ENCODE measurements at places on chromosomes 12 and 14.

DNA sequence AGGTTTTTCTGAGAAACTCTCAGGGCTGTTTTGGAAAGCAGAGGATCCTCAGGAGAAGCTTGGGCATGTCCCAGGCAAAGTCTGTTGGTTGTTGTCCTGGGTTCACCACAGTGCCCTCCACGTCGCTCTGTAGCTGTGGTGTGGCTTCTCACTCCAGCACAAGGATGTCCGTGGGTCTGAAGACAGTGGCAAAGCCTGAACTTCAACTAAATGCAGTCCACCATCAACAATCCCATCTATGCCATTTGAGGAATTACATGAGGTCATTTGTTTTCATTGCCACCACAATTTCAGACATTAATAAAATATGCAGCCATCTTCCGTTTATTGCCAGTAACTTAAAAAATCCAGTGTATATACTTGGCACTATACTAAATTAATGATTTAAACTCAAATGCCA lies 272.1 kb downstream of the LRIG3 start:
- DNase-seq = no peak

DNA sequence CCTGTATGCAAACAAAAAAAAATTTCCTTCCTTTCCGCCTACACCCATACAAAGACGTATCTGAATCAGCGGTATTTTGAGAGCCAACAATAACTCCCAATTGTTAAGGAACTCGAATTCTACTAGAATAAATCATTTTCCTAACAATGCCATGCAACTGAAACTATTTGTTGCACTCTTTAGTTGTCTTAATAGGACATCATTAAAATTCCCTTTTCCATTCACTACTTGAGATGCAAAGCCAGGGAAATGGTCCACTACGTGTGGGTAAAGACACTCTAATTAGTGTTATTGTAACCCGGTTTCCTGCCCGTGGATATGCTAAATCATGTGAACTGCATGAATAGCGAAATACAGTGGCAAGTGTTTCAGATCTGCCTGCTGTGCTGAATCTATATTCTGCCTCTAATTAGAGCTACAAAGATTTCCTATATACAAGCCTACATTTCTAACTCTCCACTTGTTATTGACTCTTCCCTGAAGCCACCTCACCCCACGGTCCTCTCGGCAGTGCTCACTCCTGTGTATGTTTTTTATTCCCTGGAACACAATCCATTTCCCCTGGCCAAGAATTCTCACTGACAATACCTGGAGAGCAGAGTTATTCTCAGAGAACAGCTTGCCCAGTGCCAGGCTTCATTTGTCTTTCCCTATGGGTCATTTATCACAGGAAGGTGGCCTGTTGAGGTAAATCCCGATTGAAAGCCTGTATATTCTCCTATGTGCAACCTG lies 168.3 kb downstream of the PAWR start:
- no peak for DNase-seq

GRCh38 chr14:91142214-91142668 lies 28.4 kb downstream of the DGLUCY start:
- peak; percentile 8 for DNase-seq

GRCh38 chr12:50351120-50352043 lies 45.0 kb downstream of the FAM186A start:
- DNase-seq = no peak

GRCh38 chr12:45547822-45548221 lies 181.7 kb upstream of the ARID2 start:
- no peak for DNase-seq

GRCh38 chr12:13000925-13001774 lies 1.1 kb upstream of the HEBP1 start:
- DNase-seq = peak; percentile 44

DNA sequence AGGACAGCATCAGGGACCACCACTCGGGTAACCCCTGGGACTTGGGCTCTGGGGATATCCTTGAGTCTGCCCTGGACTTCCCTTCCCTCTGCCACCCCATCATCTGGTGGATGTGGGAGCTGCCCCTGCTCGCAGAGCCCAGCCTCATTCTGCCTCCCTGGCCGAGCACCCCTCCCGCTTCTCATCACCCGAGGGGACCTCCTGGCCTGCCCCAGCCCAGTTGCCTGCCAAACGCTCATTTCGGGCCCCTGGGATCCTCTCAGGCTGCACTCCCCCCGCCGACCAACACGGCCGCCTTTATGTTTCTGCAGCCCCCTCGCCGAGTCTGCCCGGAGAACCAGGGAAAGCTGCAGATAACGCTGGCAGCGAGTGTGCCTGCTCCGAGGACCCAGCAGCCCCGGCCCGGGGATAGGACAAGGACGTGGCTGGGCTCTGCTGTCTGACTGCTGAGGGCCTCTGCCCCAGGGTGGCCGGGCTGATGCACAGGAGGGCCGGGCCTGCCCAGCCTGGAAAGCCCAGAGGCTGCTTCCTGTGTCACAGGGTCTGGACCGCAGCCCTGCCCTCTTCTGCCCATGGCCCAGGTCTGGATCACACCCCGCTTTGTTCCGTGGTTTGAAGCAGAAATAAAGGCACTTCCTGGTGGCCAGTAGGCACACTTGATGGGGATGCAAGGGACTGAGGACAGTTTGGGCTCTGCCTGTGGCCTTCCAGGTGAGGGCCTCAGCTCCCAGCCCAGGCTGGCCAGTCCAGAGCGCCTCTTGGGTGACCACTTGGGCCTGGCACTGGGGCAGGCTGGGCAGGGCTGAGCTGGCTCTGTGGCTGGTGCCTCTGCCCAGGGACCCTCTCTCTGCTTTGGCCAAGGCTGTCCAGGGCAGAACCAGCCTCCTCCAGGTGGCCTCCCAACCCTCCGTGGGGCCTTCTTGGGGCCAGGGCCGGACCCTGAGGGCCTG lies 4.9 kb upstream of the EXOC3L4 start:
- no peak for DNase-seq

DNA sequence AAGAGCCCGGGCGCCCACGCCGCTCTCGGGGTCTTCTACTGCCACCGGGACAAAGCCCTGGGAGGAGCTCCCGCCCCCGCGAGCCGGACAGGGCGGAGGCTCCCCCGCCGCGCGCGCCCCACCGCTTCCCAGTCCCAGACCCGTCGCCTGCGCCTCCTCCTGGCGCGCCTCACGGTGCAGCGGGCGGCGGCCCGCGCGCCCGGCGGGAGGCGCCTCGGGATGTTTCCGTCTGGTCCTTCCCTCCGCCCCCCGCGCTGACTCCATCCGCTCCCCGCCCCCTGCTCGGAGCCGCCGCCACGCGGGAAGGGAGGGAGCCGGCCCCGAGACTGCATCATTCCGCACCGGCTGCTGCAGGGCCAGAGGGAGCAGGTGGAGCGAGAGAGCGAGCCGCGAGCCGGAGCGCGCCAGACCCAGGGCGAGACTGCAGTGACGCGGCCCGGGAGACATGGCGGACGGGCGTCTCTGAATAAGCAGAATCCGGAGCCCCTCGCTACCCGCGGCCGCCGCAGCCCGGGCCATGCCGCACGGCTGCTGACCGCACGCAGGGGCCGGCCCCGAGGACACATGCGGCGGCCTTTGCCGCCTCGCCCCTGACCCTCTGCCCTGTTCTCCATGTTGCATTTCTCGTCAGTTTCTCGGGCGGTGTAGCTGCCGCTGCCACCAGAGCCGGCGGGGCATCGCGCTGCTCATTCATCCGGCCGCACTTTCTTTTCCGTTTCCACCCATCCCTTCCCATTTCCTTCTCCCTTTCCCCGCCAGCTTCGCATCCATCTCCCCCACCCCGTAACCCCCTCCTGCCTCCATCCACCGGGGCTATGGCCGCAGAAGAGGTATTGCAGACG lies at the start of gene BICD1:
TSS of gene BICD1 (plus strand) at position 331 of the 842 bp plus-strand sequence. CDS start at position 816, 485 bp downstream.
- DNase-seq = peak; percentile 77

DNA sequence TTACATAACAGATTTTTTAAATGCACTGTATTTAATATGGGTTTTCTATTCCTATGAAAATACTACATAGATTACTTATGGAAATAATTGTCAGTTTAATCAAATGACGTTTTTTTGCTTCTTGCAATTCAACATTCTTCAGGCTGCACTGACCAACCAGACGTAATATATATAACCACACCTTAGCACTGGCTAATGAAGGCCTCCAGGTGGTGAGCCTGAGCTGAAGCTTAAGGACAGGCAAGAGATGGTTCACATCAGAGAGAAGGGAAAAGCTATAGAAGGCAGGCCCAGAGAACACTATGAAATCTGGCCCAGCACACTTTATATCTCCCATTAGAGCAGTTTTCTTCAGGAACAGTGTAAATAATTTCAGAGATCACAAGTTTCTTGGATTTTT lies 2.8 kb upstream of the MDGA2 start:
- DNase-seq = no peak

DNA sequence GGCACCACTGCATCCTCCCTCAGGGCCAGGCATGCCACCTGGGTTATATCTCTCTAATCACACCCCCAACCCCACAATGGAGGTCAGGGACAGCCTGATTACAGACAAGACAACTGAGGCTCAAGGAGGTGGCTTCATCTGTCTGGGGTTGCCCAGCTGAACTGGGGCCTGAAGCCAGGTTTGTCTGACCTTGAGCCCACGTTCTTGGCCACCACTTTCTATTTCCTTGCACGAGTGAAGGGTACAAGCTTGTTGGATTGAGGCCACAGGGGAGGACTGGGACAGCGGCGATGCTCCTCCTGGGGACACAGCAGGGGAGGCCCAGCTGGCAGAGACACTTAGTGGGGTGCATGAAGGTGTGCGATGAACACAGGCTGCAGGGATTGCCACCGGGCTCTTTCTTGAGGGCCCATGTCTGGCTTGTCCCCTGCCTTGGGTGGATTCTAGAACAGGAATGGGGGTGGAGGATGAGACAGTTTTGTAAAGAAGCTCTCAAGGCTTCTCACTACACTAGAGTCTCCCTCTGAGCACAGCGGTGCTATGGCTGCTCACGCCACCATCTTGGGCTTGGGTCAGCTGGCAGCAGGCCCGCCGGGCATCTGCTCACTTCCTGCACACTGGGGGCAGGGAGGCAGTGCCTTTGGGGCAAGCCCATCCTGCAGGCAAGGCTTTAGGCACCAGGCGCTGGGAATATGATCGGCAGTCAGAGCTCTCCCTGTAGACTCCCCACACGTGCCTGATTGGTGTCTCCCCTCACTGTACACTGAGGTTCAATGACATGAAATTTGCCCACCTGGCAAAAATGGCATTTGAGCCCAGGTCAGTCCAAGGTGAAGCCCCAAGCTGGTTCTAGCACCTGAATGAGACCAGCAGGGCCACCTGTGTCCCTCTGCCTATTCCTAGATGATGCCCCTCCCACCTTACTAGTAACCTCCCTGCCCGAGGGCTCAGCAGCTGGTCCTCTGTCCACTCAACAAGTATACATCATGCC lies 16.0 kb downstream of the RITA1 start:
- no peak for DNase-seq

DNA sequence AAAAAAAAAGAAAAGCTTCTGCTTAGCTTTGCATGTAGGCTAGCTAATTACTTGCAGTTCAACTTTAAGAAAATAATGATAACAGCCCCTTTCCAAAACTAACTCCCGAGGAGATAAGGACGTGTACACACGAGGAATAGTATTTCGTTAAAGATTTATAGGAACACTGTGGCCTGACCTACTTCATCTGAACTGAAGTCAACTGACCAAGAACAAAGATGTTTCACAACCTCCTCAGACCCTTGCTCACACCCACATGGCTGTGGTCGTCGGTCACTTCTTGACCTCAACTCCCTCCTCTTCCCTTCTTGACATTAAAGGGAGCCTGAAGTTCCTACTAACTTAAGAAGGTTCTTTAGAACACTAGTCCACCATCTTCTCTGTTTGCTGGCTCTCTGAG lies 25.3 kb upstream of the FAM181A start:
- DNase-seq = no peak

DNA sequence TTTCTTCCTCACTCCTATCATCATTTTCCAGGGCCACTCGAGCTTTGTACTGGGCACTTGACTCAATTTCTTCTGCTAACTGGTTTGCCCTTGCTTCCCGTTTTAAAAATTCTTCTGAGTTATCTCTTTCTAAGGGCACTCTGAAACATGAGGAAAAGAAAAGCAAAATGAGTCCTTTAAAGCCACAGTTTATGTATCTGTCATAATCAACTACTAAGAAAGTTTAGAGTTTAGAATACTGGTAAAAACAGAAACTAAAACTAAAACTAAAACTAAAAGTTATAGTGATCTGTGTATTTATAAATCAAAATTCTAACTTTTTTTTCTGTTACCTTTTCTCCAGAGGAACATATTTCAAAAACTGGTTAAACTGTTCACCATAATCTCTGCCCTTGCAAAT lies 79.2 kb downstream of the ATXN2 start:
- DNase-seq = no peak

DNA sequence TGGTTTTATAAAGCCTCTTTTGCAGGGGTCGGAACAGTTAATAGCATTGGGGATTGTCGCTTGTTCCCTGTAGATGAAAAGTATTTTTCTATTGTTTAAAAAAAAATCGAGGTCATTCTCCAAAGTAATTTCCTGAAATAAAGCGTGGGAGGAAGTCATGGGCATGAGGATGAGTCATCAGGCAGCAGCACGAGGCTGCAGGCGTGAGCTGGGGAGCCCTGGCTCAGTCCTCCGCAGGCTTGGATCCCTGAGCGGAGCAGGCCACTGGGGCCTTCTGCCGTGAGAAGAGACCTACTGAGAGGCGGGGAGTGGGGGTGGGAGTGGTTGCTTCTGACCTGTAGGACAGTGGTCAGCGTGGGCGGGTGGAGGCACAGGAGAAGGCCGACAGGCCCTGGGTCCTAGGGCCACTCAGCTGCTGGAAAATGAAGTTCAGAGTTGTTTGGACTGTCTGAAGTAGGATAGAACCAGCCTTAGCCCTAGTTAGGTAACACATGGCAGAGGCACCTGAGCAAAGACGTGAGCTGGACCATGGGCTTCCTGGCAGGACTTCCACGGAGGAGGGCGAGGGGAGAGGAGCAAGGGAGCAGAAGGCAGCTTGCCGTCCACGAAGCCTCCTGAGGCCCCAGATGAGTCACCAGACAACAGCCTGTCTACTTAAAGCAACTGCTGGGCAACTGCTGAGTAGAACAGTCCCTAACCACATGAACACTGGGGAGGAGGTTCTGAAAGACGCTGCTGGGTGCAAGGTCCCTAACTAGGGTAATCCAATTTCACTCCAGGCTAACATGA lies 21.1 kb upstream of the LGALS3 start:
- peak; percentile 24 for DNase-seq

- DNase-seq = no peak
Observed at GRCh38 chr12:66620688-66621087, 58.2 kb downstream of the GRIP1 start.

- no peak for DNase-seq
Observed at GRCh38 chr12:90404071-90404470, 550.9 kb downstream of the CCER1 start.

DNA sequence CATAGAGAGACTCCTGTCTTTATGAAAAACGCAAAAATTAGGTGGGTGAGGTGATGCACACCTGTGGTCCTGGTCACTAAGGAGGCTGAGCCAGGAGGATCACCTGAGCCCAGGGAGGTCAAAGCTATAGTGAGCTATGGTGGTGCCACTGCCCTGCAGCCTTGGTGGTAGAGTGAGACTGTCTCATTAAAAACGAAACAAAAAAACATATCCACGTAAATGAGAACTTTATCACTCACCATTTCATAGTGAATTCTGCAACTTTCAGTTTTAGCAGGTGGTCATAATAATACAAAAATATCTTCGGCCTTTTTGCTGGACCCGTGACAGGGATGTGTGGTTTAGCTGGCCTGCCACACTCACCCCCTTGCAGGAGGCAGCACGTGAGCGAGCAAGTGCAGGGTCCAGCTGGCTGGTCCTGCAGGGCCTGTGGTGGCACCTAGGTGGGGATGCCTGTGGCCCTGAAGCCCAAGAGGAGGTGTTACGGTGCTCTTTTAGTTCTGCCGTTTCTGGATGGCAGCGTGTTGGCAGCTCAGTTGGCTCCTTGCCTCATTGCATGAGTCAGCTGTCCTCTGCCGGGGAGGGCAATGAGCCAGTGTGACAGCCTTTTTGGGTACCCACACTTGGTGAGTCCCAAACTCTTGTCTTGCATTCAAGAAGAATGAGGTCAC lies 1330.7 kb upstream of the TMEM132C start:
- no peak for DNase-seq

All from stimulated activated CD4-positive, alpha-beta T cell treated with anti-CD3 and anti-CD28 coated beads, Interleukin-2, amount 100 ng/mL, for 24 hours (primary cell).